ENCODE measurements at places on chromosomes 2 and 18.

DNA sequence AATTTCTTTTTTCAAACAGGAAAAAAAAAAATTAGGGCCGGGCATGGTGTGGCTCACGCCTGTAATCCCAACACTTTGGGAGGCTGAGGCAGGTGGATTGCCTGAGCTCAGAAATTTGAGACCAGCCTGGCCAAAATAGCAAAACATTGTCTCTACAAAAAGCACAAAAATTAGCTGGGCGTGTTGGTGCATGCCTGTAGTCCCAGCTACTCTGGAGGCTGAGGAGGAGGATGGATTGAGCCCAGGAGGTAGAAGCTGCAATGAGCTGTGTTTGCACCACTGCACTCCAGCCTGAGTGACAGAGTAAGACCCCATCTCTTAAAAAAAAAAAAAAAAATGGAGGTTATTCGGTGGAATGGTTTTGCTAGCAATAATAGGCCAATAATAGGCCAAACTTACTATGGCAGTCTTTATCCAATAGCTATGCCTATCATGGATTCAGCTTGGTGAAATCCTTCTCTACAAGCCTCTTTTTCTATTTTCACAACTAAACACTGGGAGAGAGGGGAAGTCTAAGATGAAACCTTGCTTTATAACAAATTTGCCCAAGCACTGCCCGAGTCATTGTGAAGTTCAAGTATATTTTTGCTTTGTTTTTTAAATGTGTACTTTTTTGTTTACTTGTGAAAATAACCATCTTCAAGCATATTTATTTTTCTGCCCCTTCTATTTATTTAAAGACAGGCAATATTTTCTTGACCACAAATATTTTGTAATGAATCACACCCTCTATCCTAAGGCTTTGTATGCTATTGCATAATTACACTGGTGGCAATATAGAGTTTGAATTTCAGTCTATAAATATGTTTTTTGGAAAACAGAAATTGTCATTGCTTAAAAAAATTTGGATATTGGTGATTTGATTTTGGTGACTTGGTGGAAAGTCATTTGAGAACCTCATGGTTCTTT, 20.0 kb upstream of the KYNU start:
- DNase-seq: no peak

GRCh38 chr2:60559880-60560279, 6.4 kb upstream of the BCL11A start:
- no peak for DNase-seq

- no peak for DNase-seq
Observed at GRCh38 chr18:11747731-11748130, 58.7 kb downstream of the GNAL start.

DNA sequence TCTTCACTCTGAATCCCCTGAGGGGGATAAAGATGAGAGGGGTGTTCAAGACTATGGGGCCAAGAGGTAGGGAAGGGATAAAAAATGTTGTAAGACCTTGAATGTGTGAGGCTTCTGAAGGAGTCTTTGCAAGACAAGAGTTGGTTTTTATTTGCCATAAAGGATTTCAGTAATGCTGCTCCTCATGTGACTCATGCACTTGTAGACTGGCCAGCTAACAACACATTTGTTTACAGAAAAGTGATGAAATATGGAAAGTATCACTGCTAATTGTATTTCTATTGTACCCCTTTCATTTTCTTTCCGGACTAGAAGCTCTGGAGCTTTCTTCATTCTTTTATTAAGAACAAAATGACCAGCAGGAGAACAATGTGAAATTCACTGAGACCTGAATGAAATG, 782.1 kb downstream of the EPHA4 start:
- no peak for DNase-seq

DNA sequence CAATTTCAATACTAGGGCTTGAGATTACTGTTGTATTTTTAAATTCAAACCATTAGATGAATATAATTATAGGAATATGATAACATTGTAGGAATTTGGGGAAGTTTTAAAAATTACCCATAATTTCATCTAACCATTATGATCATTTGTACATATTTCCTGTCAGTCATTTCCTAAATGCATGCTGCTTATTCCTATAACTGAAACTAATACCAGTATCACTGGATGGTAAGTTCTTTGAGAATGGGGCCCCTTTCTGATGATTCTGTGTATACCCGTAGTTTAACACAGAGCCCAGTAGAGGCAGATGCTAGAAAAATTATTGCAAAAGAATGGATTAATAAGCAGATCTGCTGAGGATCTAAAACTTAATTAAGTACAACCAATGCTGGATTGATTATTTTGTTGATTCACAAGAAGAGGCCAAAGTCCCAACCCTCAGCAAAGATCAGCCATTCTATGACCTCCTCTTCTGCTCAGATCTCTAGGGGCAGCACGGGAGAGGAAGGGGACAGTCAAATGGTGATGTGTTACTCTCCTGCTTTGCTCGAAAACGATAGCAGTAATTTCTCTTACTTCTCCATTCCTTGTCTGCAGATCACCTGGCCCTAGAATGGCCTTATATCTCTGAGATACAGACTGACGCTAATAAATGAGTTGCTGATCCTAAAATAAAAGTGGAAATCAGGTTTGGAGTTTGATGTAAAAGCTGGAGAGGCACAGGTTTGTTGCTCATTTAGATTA, 69.5 kb upstream of the PELI1 start:
- DNase-seq: no peak

DNA sequence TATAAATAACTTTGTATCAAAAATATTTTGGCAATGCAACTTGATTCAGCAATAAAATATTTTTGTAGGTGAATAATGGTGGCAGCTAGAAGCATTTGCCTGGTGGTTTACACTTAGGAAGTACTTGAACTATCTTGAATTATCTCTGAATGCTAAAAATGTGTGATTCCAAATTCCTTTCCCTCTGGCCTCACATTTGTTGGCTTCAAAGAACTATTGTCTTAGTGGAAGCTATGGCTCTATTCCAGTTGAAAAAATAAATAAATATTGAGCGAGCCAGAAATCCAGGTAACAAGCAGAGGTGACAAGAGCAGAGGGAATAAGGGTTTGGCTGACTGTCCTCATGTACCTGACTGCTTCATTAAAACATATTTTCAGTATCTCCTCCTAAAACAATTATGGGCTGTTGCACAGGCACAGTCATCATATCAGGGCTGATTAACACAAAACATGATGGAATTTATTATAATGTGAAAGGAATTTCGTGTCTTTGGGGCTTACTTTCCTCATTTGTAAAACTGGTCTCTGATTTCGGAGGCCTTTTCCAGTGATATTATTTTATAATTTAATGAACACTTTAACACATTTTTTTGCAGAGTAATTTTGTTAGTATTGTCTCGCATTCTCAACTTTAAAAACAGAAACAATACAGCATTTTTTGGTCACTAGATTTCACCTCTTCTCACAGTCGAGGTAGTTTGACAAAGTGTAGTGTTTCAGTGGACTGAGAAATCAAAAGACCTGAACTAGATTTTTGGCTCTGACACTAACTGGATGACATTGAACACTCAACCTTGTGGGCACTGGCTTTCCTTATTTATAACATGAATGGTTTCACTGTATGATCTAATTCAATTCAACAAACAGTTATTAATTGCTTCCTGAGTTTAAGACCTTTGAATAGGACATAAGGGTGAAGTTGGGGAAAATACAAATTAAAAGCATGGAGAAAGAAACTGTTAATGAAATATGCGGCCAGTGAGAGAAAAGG, 7.8 kb upstream of the CAVIN2 start:
- no peak for DNase-seq

GRCh38 chr18:59861009-59861408, 38.8 kb upstream of the PMAIP1 start:
- no peak for DNase-seq

- DNase-seq: no peak
Observed at GRCh38 chr2:127072970-127073369, 34.0 kb downstream of the BIN1 start.

DNA sequence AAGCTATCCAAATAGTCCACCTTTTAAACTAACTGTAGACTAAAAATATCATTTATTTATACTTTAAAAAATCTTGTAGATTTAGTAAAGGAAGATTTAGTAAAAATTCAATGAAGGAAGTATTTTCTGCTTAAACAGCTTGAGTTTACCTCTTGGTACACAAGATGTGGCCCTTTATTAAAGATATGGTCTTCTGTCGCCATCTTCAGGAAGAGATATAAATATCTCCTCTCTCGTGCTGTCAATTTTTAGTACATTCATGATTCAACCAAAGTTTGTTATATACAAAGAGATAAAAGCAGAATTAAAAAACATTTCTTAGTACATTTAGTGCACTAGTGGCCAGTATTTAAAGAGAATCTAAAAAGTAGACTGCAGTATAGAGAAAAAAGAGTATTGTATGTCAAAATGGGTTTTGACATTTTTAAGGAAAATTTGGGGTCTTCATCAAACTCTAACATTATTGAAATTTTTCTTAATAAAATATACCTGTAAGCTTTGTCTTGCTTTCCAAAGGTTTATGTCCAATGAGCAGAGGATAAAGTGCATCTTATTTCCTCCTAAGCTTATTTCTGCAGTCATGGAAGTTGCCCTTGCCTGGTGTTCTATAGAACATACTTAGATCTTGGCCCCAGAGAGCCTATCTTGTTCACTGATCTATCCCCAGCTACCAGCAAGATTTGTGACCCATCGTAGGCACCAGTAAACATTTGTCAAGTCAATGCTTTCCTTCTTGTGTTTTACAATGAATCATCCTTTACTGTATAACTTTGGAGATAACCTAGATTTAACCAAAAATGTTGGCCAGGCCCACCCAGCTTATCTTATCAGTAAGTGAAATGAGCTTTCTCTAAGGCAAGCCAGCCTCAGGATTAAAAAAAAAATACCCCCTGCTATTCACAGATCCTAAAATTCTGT, 18.5 kb upstream of the EML6 start:
- DNase-seq: no peak

GRCh38 chr2:161386228-161386824, 29.8 kb upstream of the TBR1 start:
- DNase-seq: no peak

Measured in stimulated activated CD4-positive, alpha-beta T cell treated with anti-CD3 and anti-CD28 coated beads, Interleukin-1b, Interleukin-23, amount 100 ng/mL, for 1 hour (primary cell).